ENCODE measurements at places on chromosomes 4 and X.

DNA sequence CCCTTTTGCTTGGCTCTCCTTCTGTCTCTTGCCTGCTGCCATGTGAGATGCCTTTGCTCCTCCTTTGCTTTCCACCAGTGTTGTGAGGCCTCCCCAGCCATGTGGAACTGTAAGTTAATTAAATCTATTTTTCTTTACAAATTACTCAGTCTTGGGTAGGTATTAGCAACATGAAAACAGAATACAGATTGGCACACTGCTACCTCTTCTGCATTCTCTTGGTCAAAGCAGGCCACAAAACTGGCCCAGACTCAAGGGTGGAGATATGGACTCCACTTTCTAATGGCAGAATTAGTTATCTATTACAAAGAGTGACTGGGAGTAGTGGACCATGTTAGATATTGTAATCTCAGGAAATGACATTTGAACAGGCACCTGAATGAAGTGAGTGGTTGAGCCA is 21.5 kb upstream of the CCDC149 start:
- no peak for DNase-seq

DNA sequence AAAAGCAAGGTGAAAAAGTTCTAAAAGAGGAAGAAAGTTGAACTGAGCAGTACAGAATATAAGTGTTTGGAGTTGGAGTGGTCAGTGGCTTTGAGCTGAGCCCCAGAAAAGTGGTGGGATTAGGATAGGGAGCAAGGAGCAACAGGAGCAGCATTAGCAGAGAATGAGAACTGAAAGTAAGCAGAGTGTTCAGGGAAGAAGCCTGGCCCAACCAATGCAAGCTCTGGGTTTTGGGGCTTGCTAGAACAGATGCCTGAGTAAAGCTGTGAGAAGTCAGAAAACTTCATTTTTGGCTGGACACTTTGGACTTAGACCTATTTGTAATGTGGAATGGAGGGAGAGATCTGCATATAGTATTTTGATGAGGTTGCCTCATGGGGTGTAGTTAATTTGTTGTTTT is 17.8 kb downstream of the JADE1 start:
- no peak for DNase-seq

- DNase-seq: no peak
Observed at GRCh38 chr4:52263607-52264006, 212.5 kb downstream of the SPATA18 start.

GRCh38 chr4:188328966-188329365 is 189.7 kb downstream of the TRIML1 start:
- no peak for DNase-seq

- no peak for DNase-seq
Observed at GRCh38 chr4:87166296-87166854, 54.0 kb downstream of the KLHL8 start.

- DNase-seq: no peak
Observed at GRCh38 chrX:93420090-93420489, 253.3 kb downstream of the NAP1L3 start.

DNA sequence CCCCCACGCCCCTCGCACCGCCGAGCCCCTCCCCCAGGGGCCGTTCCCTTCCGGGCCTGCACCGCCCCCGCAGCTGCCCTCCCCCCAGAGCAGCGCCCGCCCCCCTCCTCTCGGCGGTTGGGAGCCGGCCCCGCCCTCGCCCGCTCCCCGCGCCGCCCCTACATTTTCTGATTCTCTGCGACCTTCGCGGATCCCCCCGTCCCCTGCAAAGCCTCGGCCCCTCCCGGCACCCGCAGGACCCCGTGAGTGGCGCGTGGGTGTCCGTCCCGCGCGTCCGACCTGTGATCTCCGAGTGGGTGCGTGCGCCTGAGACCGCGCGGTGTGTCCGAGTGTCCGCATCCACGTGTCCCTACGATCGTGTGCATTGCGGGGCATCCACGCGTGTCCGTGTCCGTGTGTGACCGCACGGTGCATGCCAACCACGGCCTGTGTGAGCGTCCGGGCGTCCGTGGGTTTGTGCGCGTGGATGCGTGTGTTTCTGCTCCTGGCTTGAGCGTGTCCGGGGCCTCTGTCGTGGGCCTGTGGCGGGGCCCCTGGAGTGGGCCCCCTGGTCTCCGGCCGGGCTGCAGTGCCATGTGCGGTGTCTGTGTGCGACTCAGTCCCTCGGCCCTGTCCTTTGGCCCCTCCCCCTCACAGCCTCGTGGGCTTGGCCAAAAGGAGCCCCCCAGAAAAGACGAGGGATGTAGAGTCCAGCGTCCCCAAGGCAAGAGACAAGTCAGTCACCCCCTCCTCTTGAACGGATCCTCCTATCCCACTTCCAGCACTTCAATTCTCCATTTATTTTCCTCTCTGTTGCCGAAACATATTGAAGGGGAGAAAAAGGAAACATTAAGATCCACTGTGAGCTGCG is 8.8 kb upstream of the NKX1-1 start:
- peak; percentile 3 for DNase-seq

DNA sequence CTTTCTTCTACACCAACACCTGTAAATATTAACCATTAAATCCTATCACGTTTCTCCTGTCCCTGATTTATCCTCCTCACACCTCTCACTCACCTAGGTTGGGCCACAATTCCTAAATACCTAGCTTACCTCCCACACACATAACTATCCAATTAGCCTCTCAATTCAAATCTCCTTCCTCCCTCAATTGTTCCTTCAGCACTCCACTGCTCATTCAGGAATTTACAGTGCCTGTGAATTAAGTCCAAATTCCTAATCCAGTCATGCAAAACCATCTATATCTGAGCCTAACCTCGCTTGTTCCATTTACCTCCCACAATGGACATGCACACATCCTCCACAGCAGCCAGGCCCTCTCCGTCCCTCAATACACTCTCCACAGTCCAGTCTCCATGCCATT is 17.5 kb downstream of the ANXA5 start:
- no peak for DNase-seq

- peak; percentile 75 for DNase-seq
Observed at GRCh38 chr4:56215901-56216300, 171.4 kb downstream of the AASDH start.

DNA sequence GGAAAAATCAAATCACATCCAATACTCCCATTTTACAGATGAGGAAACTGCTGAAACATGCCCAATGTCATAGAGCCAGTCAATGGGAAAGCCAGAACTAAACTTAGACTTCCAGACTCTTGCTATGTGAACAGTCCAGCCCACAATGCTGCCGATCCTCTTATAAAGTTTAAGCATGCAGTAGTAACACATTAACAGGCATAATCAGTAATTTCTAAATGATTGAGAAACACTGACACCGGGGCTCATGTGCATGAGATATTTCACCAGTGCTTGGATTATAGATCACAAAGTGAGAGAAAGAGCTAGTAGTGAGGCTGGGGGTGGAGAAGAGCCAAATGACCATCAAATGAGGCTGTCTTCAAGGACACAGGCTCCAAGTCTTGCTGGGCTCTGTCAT is 2.5 kb downstream of the BDH2 start:
- no peak for DNase-seq

DNA sequence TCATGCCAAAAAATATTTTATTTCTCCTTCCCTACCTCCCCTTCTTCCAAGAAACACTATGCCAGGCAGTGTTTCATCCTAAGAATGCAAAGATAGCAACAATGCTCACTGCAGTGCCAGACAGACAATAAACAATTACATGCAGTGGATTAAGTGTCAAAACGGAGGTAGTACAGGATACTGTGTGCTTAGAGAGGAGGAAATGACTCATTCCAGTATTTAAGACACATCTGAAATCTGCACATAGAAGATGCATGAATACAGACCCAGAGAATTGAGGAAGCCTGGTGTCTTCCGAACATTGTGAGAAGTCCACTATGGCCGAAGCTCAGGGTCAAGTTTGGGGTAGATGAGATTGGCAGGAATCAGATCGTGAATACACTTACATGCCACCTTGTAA is 326.4 kb downstream of the PPP3CA start:
- peak; percentile 52 for DNase-seq

DNA sequence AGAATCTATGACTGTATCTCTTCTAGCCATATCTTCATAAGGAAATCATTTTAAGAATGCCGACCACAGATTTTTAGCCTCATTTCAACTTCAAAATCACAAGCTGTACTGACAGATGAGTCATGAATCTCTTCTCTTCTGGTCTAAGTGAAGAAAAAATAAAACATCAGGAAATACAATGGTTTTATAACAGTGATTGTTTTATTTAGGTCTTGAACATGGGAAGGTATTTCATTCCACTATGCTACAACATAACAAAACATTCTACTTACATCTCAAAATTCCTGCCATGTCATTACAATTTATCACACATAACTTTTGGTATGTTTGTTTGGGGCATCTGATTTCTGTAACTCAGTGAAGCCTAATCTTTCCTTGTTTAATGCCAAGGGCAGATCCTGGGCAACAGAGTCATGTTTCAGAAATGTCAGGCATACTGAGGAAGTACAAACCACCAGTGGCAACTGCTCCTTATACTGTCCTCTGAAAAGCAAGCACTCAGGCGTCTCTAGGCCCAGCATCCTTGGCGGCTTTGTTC is 325.0 kb downstream of the PDHA2 start:
- DNase-seq: peak; percentile 52

GRCh38 chr4:183429489-183429888 is 14.9 kb upstream of the CDKN2AIP start:
- DNase-seq: no peak

- no peak for DNase-seq
Observed at GRCh38 chr4:53994382-53995102, 69.9 kb downstream of the CHIC2 start.

GRCh38 chr4:15457406-15458201 is 12.1 kb upstream of the CC2D2A start:
- peak; percentile 31 for DNase-seq

DNA sequence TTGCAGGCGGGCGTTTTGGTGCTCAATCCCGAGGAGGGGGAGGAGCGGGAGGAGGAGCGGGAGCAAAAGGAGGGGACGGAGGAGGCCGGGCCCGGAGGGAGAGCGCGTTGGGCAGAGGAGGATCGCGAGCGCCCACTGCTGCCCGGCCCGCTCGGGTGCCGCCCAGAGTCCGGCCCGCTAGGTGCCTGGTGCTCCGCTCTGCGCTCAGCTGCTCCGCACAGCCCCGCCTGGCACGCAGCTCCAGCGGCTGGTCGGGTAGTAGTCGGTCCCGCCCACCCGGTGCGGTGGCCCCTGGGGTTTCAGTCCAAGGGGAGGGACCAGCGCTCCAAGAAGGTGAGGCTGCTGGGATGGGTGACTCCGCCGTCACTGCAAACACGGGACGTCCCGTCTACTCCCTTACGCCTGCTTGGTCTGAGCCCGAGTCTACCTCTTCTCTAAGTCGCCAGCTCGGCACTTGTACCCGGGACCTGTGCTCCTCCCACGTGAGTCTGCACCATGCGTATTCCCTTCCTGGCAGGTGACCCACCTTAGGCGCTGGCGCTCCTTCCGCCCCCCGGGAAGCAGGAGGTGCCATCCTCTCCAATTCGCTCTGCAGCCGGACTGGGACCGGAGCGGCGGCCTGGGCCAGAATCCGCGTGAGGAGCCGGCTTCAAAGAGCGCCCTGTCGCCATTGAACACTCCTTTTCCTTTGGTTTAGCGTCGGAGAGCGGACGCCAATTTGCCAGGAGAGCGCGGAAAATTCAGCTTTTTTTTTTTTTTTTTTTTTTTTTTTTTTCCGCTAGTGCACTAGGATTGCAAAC is 405 bp upstream of the HS3ST1 start:
- no peak for DNase-seq

GRCh38 chr4:105092356-105092755 is 54.3 kb upstream of the TET2 start:
- peak; percentile 39 for DNase-seq

DNA sequence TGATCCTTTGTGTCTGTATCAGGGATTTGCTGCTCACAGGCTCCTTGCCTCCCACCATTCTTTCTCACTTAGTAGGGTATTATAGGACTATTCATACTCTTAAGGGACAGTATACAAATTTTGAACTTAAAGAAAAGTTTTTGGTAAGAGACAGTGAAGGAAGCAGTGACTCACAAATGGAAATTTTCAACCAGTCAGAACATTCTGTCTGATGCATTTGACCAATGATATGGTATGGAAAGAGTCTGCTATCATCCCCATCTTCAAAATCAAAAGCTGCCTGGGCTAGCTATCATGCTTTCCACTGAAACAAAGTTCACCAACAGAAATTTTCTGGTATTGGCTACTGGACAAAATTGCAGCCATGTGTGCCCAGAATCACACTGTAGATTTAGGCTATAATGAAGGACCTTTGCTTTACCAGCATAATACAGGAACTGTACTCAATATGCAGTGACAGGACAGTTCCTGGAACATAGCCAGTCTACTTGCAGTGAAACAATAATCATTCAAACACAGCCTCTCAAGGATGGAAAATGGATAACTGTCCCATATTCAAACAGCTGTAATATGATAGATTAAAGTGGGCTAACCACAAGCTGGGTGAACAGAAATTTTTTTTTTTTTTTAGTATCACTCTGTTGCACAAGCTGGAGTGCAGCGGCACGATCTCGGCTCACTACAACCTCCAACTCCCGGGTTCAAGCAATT is 109.0 kb upstream of the ACSL4 start:
- no peak for DNase-seq

DNA sequence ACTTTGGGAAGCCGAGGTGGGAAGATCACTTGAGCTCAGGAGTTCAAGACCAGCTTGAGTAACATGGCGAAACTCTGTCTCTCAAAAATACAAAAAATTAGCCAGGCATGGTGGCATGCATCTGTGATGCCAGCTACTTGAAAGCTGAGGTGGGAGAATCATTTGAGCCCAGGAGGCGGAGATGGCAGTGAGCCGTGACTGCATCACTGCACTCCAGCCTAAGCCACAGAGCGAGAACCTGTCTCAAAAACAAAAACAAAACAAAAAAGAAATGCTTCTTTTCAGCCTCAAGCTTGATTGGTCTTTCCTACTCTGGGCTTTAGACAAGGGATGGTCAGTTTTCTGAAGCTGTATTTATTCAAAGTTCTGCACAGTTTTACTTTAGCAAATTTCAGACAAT is 15.8 kb upstream of the DHRSX start:
- no peak for DNase-seq

DNA sequence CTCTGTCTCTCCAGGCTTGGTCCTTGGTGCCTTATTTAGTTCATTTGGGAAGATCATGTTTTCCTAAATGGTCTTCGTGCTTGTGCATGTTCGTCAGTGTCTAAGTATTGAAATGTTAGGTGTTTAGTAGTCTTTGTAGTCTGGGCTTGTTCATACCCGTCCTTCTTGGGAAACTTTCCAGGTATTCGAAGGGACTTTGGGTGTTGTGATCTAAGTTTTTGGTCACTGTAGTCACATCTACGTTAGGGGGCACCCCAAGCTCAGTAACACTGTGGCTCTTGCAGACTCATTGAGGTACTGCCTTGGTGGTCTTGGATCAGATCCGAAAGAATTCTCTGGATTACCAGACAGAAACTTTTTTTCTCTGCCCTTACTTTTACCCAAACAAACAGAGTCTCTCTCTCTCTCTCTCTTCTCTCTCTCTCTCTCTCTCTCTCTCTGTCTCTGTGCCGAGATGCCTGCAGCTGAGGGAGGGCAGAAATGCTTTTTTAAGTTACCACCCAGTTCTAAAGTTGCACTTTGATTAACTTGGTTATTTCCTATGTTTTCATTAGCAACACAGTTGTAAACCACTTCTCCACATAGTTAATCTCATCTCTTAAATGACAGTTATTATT is 67.6 kb upstream of the SLC7A3 start:
- peak; percentile 10 for DNase-seq

GRCh38 chr4:147586637-147587036 is 30.6 kb upstream of the TMEM184C start:
- DNase-seq: no peak

All from urothelium cell line (cell line).